ENCODE measurements at places on chromosomes 2 and 18.

DNA sequence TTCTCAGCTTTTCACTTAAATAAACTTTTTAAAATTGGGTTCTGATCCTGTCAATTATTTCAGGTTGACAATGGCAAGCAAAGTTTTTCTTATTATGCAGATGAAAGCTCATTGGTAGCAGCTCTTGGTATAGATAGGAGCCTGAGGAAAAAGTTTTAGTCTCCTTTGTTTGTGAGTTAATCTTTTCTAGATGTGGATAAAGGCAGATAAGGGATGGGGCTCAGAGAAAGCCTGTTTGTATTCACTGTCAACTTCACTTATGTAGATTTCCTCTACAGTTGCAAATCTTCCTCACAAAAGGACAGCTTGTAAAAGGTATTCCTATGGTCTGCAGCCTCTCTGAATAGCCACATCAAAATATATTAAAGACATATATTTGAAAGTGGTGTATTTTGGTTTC lies 224.5 kb upstream of the SPOPL start:
- DNase-seq, result no peak

DNA sequence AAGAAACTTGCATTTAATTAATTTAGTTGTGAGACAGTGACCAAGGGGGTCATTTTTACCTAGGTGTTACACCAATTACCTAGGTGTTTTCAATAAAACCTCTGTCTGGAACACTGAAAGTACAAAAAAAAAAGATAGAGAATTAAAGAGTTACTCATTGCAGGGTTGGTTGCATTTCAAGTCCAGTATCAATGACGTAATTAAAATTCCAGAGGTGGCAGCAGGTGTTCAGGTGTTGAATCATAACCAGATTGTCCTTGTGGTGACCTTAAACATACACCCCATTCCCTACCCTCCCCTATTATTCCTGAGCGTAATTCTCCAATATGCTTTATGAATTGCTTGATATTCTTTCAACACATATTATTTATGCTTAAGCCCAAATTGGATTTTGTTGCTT lies 352.0 kb upstream of the SLC8A1 start:
- no peak for DNase-seq

DNA sequence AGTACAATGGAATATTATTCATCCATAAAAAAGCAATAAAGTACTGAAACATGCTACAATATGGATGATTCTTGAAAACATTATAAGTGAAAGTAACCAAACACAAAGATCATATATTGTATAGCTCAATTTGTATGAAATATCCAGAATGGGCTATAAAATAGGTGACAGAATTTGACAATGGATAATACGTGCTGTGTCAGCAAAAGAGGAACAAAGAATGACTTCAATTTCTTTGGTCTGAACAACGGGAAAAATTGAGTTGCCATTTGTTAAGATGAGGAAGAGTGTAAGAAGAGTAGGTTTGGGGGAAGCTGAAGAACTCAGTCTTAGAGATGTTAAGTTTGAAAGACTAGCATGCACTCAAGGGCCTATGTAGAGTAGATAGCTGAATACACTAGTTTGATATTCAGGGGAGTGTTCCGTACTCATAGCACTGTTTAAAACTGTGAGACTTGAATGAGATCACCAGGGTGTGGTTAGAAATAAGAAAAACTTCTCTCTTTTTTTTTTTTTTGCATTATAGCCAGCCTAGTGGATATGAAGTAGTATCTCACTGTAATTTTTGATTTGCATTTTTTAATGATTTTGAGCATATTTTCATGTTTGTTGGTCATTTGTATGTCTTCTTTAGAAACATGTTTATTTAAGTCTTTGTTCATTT lies 213.6 kb downstream of the NR4A2 start:
- DNase-seq, result no peak

- no peak for DNase-seq
Measured at GRCh38 chr18:59835605-59836379, 64.0 kb upstream of the PMAIP1 start.

GRCh38 chr2:96415684-96416083 lies 80.1 kb downstream of the NCAPH start:
- no peak for DNase-seq

- no peak for DNase-seq
Measured at GRCh38 chr18:58158008-58158407, 114.0 kb downstream of the NEDD4L start.

DNA sequence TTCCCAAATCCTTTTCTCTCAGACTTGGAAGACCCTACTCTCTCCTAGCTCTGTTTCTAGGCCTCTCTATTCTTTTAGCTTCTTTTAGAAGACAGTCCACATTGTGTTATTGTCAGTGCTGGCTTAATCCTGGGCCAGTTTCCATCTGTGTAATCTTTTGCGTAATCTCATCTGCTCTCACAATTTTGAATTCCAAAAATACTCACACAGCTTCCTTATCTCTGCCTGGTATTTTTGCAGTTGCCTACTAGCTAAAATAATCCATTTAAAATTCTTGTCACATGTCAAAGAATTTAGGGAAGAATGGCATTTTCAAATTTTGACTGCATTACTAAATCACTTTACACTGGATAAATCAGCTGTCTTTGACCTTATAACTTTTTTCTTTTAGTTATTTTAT lies 200.6 kb upstream of the MEX3C start:
- no peak for DNase-seq
